ENCODE measurements at places on chromosomes 4 and X.

DNA sequence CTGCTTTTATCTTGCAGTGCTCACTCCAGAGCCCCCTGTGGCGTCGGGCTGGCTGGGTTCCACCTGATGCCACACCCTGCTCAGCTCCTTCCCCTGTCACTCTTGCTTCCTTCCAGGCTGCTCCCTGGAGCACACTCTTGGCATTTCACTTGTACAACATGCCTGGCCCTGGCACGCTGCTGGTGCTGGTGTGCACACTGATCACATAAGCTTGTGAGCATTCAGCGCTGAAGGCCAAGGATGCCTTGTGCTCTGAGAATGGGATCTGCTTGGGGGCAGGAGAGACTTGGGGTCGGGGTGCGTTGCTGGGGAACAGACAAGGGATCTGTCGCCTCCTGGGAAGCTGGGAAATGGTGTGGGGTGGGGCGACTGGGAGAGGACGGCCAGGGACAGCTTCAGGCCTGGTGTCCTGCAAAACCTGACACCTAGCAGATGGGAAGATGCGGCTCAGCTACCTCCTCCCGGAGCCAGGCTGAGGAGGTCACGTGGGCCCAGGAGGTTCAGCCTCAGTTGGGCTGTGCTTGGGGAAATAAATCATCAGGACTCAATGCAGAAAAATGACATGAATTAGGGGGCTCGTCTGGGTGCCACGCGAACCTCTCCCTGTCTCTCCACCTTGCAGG is 108.5 kb downstream of the PHKA2 start:
- no peak for DNase-seq

DNA sequence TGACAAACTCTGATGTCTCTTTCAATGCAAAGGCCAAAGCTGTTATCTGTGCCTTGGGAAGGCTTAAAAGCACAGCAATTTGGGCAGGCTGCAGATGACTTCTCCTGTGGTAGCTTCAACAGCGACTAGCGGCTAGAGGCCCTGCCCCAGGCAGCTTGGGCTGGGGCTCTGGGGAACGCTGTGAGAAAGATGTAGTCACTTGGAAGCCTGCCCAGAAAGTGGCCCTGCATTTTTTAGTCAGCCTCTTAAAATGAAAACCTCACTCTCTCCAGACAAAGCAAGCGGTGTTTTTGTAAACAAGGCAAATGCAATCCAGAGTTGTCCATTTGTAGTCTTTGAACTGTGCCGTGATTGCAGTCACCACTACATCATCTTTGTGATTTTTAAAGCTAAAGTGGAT is 27.5 kb downstream of the PCYT1B start:
- no peak for DNase-seq

DNA sequence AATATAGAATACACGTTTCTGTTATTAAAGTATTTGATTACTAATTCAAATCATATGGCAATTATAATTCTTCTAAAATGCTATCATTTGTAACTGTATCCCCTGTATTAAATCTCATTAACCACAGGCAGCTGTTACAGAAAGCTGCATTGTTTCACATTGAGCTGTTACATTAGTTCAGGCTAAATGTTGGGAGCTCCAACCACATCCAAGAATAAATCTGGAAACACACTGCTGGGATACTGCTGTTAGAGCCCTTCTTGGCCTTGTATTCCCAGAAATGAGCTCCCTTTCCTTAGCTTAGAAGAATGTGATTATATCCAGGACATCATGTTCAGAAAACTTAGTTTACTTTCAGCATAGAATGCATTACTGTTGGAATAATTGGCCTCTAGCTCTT is 48.2 kb downstream of the GUCY1B1 start:
- DNase-seq: no peak

DNA sequence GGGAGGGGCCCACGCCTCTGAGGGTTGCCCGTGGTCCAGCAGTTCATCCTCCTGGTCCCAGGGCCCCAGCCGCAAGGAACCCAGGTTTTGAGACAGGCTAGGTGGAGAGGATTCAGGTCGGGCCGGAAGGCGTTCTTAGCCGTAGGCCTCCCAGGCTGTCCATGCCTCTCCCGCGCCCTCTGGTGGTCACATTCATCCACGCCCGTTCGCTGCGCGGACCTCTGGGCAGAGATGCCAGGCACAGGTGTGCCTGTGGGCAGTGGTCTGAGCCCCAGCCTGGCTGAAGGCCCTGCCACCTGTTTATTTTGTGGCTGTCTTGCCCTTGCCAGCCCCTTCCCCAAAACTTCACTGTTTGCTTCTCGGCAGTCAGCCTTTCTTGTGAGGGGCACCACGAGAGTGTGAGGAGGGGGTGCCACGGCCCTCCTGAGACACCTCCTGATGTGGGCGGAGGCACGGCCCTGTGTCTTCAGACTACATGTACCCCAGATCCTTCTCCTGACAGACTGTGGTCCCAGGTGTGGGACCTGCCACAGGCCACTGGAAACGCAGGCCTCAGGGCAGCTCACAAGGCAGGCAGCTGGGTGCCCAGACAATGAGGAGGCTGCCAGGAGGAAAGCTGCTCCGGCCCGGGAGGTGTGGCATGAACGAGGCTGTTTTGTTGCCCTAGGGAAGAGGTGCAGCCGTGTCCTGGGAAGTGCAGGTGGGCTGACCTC is 5.0 kb downstream of the UVSSA start:
- DNase-seq: peak; percentile 41

- no peak for DNase-seq
These were observed 316.7 kb upstream of the HTR2C start for GRCh38 chrX:114267142-114267541.

GRCh38 chr4:82823062-82823461 is 24.5 kb upstream of the SCD5 start:
- DNase-seq: no peak

GRCh38 chr4:83393908-83394307 is 59.3 kb upstream of the HPSE start:
- DNase-seq: no peak

- DNase-seq: peak; percentile 45
These were observed 121.9 kb downstream of the GLRA3 start for GRCh38 chr4:174707051-174707676.

DNA sequence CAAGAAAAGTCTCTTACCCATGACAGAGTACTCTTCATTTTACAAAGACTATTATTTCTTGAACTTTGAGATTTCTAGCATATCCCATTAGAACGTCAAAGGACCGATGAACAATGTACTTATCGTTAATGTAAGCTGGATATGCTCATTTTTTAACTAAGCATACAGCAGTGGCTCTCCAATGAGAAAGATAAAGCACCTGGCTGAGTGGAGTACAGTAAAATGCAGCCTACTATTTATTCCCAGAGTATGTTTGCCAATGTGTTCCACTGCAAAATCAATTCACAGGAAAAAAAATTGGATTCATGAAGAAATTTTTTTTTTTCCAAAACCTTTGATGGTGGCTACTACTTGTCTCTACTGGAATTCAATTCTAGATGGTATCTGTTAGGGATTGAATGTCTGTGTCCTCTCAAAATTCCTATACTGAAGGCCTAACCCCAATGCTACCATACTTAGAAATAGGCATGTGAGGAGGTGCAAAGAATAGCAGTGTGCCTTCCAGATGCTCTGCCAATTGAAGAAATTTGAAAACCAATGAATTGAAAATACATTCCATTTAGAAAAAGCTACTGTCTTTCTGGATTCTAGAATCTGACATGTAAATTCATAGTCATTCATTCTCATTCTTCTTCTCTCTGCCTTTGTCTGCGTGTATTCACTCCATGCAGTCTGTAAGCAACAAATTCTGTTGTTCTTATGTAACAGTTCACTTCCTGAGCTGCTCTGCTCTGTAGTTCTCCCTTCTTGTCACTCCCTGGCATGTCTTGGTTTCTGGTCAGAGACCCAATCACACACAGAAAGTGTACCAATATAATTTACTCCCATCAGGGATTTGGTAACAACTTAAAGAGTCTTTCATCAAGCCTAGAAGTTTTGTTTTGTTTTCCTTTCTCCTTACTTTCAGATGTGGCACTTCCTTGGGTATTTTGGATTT is 61.4 kb downstream of the PAPSS1 start:
- no peak for DNase-seq

- no peak for DNase-seq
These were observed 112.6 kb upstream of the FAM9A start for GRCh38 chrX:8913655-8914409.

- DNase-seq: no peak
These were observed 206.5 kb upstream of the STK26 start for GRCh38 chrX:131816551-131817136.

Data from kidney glomerular epithelial cell (primary cell).